ENCODE measurements at places on chromosomes 6 and 20.
A peak's percentile ranks its signal among the peaks of the same experiment; 100 is the strongest.

GRCh38 chr6:5471044-5471443 lies 209.7 kb downstream of the FARS2 start:
- peak; percentile 31 for DNase-seq

- DNase-seq = no peak
Observed at GRCh38 chr6:25427549-25427948, 148.4 kb downstream of the CARMIL1 start.

GRCh38 chr6:7041511-7042026 lies 66.2 kb upstream of the RREB1 start:
- DNase-seq = no peak

- DNase-seq = no peak
Observed at GRCh38 chr6:148521586-148521985, 178.9 kb downstream of the SASH1 start.

DNA sequence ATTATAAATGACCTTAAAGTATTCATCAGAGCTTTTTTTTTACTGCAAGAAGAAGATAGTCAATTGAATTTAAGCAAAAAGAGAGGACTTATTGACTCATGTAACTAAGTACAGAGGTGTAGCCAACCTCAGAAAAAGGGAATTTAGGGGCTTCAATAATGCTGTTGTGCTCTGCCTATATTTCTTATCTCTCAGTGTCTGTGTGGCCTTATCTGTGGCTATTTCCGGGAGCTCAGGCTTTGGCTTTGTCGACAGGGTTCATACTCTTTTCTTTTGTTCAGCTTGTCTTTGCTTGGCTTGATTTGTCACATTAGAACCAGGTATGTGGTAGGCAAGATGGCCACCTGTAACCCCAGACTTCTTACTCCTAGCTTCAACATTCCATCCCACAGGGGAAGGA lies 38.6 kb upstream of the FABP7 start:
- DNase-seq = no peak

- no peak for DNase-seq
Observed at GRCh38 chr6:118758946-118759345, 107.6 kb upstream of the CEP85L start.

DNA sequence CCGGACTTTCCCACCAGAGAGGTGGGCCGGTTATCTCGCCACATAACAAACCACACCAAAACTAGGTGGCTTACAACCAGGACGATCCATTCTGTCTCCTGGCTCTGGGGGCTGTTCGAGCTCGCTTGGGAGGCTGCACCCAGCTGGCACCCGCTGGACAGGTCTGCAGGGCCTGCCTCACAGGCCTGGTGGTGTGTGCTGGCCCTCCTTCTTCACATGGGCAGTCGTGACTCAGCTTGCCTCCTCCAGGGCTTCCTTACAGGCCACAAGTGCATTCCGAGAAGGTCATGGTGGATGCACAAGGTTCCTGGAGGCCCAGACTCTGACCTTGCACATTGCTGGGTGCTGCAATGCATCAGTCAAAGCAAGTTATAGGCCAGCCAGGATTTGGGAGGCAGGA lies 34.2 kb downstream of the FOXF2 start:
- no peak for DNase-seq

- no peak for DNase-seq
Observed at GRCh38 chr6:106586815-106587415, 42.4 kb downstream of the RTN4IP1 start.

All from stimulated activated CD4-positive, alpha-beta T cell treated with anti-CD3 and anti-CD28 coated beads, Interleukin-12 subunit alpha, Interleukin-12 subunit beta, amount 100 ng/mL, for 24 hours (primary cell).